KBM-7 (cell line): ENCODE measurements at places on chromosomes 7 and 10.

DNA sequence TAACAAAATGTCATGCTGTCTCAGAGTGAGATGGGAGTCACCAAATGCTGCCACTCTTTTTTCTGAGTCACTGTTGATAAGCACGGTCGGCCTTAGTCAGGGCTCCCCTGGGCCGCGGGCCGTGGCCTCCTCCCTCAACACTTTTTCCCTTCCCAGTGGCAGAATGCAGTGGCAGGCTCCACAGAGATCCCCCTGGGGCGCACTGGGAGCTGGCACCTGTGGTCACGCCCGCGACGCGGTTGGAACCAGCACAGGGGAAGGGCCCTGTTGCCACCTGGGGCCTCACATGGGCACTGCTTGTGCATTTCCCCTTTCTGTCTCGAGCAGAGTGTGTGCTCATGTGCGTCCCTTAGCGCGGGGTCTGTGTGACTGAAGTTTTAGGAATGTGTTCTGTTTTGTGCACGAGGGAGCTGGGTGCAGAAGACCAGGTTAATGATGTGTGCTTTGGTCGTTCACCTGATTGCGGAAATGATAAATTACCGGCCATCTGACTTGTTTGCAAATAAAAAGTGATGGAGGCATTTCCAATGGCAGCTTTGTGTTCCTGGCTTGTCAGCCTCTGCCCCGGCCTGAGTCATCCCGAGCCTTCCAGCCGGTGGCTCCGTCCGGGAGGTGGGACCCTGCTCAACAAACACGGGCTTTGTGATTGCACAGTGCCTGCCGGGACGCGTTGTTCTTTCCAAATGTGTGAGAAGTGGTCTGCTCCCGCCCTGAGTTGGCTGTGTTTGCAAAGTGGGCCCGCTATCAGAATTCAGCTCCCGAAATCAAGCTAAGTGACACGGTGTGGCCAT lies 100.7 kb downstream of the NKX6-2 start:
- peak; percentile 6 for DNase-seq

DNA sequence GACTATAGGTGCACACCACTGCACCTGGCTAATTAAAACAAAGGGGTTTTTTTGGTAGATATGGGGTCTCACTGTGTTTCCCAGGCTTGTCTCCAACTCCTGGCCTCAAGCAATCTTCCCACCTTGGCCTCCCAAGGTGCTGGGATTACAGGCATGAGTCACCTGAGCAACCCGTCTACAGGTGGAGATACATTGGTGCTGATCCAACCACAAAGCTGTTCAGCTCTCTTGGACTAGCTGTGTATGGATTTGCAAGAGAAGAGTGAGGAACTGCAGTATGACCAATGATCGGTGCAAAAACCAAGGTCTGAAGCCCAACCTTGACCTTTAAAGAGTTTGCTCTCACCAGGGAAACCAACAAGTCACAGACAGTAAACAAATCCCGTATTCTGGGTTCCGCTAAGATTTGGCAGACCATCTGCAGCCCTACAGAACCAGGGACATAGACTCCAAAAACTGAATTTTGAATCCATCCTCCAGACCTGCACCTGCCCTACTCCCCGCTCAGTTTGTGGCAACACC lies 18.9 kb downstream of the EPHB4 start:
- no peak for DNase-seq

DNA sequence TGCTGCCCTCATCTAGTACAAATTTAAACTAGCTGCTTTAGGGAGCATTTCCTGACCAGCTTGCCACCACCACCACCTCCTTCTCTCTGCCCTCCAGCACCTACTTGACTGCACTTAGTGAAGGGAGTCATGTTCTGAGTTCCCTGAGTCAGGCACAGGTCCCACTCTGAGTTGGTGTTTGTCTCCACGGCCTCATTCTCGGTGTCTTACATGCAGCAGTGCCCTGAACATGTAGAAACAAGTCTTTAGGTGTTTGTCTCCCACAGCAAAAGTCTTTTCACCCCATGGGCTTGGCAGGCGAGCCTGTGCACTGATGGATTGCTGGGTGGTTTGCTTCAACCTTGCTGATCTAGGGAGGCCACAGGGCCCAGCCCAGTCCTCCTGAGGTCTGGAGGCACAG lies 16.9 kb downstream of the TSPAN14 start:
- no peak for DNase-seq

DNA sequence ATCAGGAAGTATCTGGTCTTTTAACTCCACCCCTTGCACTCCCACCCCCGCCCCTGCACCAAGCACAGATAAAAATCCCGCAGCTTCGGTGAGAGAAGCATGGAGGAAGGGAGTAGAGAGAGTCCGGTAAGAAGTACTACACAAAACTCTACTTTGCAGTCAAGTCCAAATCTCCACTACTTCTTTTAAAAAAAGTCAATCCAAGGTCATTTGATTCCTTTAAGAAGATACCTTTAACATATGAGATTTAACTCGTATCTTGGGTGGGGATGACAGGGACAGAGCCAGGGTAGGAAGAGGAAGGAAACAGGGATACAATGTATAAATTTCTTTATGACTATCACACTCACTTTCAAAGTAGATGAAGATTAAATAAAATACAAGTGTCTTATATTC lies 132.1 kb downstream of the NRBF2 start:
- peak; percentile 70 for DNase-seq

- no peak for DNase-seq
Observed at GRCh38 chr10:102661658-102662028, 17.4 kb downstream of the TRIM8 start.

DNA sequence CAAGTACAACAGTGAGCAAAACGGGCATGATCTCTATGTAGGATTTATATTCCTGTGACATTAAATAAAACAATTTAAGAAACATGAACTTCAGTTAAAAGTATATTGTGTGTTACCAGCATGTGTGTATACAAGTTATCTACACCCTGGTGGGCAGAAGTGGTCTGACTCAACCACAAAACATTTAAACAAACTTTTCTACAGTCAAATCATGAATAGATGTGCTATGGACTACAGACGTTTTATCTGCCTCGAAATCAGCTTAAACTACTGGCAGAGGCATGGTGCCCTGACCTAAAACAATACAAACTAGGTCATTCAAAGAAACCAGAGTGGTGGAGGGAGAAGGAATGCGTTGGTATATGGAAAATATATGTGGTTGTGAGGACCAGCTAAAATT lies 3.6 kb downstream of the ARL3 start:
- DNase-seq: no peak

DNA sequence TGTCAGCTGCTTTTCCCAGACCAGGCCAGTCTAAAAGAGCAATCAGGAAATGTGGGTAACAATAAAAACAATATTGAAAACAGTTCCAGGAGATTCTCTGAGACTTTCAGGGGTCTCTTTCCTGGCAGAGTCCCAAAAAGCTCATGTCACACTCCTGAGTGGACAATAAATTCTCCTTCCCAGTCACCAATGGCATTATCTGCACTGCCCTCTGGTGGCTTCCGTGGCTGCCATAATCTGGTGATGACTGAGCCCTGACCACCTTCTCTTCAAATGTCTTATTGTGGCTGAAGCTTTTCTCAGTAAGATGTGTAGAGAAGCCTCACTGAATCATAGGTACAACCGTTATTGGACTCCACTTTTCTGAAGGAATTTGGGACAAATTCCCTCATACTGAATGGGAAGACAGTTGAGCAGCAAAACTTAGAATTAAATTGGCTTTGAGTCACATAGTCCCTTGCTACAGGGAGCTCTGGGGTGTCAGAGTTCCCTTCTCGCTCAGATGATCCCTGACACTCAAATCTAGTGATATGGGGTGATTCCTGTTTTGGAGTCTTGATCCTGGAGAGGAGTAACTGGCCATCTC lies 24.4 kb upstream of the ASAH2 start:
- DNase-seq: peak; percentile 51

GRCh38 chr7:91609525-91609924 lies 271.0 kb downstream of the MTERF1 start:
- no peak for DNase-seq

DNA sequence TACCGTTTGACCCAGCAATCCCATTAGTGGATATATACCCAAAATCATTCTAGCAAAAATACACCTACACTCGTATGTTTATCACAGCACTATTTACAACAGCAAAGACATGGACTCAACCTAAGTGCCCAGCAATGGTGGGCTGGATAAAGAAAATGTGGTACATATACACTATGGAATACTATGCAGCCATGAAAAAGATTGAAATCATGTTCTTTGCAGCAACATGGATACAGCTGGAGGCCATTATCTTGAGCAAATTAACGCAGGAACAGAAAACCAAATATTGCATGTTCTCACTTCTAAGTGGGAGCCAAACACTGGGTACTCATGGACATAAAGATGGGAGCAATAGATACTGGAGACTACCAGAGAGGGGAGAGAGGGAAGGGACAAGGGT lies 223.9 kb downstream of the FRMD4A start:
- no peak for DNase-seq

- no peak for DNase-seq
Observed at GRCh38 chr10:7464691-7465090, 53.9 kb upstream of the SFMBT2 start.

GRCh38 chr7:92621561-92622023 lies 31.4 kb upstream of the FAM133B start:
- DNase-seq: no peak

GRCh38 chr7:126535176-126535575 lies 717.6 kb downstream of the GRM8 start:
- DNase-seq: no peak

- no peak for DNase-seq
Observed at GRCh38 chr7:108479751-108480150, 23.5 kb upstream of the NRCAM start.

- DNase-seq: no peak
Observed at GRCh38 chr7:113657603-113658002, 261.2 kb downstream of the PPP1R3A start.

- no peak for DNase-seq
Observed at GRCh38 chr10:6423004-6423403, 157.1 kb downstream of the PRKCQ start.

DNA sequence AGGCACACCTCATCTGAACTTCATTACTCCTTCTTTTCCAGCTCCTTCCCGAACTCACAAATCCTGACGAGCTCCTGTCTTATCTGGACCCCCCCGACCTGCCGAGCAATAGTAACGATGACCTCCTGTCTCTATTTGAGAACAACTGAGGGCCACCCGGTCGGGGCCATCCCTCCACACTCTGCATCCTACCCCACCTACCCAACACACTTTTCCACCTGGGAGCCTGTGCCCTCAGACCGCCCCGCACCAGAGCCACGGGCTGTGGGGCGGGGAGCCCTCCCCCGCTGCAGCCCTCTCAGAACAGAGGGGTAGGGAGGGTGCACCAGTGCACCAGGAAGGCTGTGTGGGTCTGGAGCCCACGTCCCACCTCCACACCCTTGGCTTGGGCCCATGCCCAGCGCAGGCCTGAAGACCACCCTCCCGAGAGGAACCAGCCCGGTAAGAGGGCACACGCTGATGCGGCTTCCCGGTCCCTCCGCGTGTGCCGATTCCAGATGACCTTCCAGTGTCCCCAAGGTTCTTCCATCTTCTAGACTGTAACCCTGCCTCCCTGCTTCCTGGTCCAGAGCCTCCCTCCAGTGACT lies 34.6 kb upstream of the PPIF start:
- DNase-seq: no peak

GRCh38 chr10:32985775-32986350 lies 27.8 kb upstream of the ITGB1 start:
- peak; percentile 48 for DNase-seq

GRCh38 chr10:33524966-33525365 lies 190.5 kb upstream of the NRP1 start:
- no peak for DNase-seq
